ENCODE measurements at places on chromosomes 1 and 21. TPM values are rescaled to one million over a fixed set of nuclear protein-coding genes. Genes with fewer than 3 reads are reported as not detected.

Gene SLAMF6
- total RNA-seq, result not detected

Gene C1orf226
- 2.9 TPM for total RNA-seq

GRCh38 chr21:24420689-24421088, 1186.6 kb downstream of the MRPL39 start:
- no peak for DNase-seq

- no peak for DNase-seq
Observed at GRCh38 chr1:215220346-215220745, 137.8 kb downstream of the KCNK2 start.

DNA sequence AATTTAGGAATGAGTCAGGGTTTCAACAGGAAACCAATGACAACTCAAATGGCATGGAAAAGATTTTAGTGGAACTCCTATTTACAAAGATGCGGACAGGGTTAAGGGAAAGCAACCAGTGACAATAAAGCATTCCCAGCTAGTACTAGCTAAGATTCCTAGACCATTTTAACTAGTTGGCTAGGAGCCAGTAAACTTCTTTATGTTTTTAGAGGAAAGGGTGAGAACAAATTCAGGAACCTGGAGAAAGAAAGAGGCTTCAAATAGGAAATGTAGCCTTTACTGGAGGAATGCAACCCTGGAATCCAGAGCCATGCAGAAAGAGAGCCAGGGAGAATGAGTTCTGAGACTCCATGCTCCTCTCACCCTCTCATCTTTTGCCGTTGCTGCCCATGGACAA, 416.6 kb downstream of the KCTD3 start:
- no peak for DNase-seq

- no peak for DNase-seq
Observed at GRCh38 chr1:156775799-156776198, 8.5 kb downstream of the PRCC start.

- DNase-seq, result no peak
Observed at GRCh38 chr1:95957748-95958147, 723.7 kb downstream of the RWDD3 start.

DNA sequence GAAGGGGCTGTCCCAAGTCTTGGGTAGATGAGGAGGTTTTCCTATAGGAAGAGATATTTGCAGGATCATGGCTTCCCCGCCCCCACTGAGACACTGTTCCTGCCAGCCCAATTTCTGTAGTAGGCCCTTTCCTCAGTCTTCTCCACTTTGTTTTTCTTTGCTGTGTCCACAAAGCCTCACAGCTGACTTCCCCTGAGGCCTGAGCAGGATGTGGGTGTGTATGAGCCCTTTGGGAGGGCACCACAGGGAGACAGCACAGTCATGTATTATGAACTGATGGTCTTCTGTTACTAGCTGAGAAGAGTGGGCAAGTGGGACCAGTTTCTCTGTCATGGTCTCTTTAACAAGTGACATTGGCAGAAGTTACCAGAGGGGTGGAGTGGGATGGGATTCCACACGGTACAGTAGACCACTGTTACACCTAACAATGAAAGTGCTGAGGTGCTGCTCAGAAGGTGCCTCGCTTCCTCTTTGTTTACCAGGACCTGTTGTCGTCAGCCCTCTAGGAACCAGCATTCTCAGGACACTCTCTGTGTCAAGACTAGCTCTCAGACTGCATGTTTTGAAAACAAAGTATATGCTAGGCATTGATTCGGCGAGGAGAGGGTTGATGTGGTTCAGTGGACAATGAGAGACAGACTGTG, 253.8 kb upstream of the HOOK1 start:
- DNase-seq, result no peak

Measured in A172 (cell line).